ENCODE measurements at places on chromosomes 11 and 22. TPM values are rescaled to one million over a fixed set of nuclear protein-coding genes. Genes with fewer than 3 reads are reported as not detected.

PDGFB gene
- 10.5 TPM for polyA plus RNA-seq

OR51B4 gene
- 0.35 TPM for polyA plus RNA-seq

KREMEN1 gene
- polyA plus RNA-seq: 22.3 TPM

KCNQ1 gene
- polyA plus RNA-seq: 9.1 TPM

MS4A12 gene
- polyA plus RNA-seq: not detected

TRIM49B gene
- not detected for polyA plus RNA-seq

OSBP2 gene
- 5.5 TPM for polyA plus RNA-seq

ZNRF3 gene
- polyA plus RNA-seq: 30.5 TPM

FGF3 gene
- not detected for polyA plus RNA-seq

PGAP2 gene
- polyA plus RNA-seq: 48.7 TPM

EFEMP2 gene
- polyA plus RNA-seq: 102 TPM

Measured in left kidney (tissue), 8 donors.